ENCODE measurements at places on chromosomes 11 and 22. TPM values are rescaled to one million over a fixed set of nuclear protein-coding genes. Genes with fewer than 3 reads are reported as not detected.

TENM4 gene
- total RNA-seq = 1.6 TPM

- no peak for DNase-seq
Measured at GRCh38 chr11:72696866-72697700, 22.9 kb upstream of the PDE2A start.

- DNase-seq = no peak
Measured at GRCh38 chr11:110955776-110956175, 243.5 kb upstream of the ARHGAP20 start.

- no peak for DNase-seq
Measured at GRCh38 chr11:85967457-85967856, 101.4 kb downstream of the PICALM start.

- DNase-seq = peak; percentile 36
Measured at GRCh38 chr22:48577014-48577690, 1250.5 kb downstream of the BRD1 start.

DNA sequence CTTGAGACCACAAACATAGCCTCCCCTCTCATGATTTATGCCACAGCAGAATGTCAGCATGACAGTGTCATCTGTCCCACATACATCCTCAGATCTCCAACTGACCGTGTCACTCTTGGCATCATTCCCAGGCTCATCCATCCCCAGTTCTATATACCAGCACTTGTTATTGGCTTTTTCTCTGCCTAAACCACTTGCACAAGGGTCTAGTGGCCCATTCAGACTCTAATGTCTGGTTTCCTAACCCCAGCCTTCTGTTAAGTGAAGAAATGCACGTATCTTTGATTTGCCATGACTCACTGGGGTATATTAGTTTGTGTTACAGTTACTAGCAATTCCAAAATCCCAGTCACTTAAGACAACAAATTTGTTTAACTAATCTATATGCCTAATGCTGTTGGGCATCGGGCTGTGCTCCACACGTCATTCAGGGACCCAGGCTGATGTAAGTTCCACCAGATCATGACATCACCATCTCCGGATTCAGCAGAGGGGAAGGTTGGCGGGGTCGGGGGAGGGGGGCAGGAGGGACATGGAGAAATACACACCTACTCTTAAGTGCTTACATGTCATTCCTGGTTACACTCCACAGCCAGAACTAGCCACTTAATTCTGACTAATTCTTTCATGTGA is 517.4 kb downstream of the BUD13 start:
- no peak for DNase-seq

DNA sequence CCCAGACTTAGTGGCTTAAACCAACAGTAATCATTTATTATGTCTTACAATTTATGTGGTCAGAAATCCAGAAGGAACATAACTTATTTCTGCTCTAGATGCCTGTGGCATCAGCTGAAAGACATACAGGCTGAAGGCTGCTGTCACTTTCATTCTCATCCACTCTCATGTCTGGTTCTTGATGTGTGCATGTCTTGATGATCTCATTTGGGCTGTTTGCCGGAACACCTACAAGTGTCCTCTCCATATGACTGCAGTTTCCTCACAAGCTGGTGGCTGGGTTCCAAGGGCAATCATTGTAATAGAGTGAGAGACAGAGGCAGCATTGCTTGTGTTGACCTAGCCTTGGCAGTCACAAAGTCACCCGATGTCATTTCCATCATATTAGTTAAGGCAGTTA is 1375.9 kb upstream of the RAG2 start:
- DNase-seq = no peak

Measured in mucosa of descending colon (tissue), 3 donors.